ENCODE measurements at places on chromosomes 1 and 21. TPM values are rescaled to one million over a fixed set of nuclear protein-coding genes. Genes with fewer than 3 reads are reported as not detected.

The MACO1 gene
- total RNA-seq, result 32.0 TPM

- no peak for DNase-seq
- no peak overlapping the region for H3K27ac ChIP-seq
- no peaks in the 10 kb centered on the region for H3K27me3 ChIP-seq
Observed at GRCh38 chr1:160307118-160307791, 22.3 kb upstream of the PEX19 start.

DNA sequence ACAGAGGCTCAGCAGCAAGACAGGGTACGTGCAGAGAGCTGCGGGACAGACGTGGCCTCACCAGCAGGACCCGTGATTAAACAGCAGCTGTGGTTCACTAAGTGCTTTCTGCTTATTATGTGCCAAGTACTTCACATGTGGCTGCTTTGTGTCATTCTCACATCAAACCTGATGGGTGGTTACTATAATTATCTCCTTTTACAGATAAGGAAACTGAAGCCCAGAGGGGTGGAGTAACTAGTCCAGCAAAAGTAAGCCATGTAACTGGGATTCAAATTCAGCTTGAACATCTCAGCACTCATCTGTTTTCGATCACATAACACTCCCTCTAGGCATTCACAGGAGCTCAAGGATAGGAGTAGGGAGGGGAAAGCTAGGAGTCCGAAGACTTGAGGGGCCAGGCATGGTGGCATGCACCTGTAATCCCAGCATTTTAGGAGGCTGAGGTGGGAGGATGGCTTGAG, 50.8 kb upstream of the CLIC4 start:
- H3K27me3 ChIP-seq, result no peaks in the 10 kb centered on the region
- DNase-seq, result no peak
- H3K36me3 ChIP-seq, result no peaks in the 10 kb centered on the region
- no peaks in the 10 kb centered on the region for H3K4me1 ChIP-seq
- H3K4me3 ChIP-seq, result no peak overlapping the region

The UMODL1 gene
- not detected for total RNA-seq

DNA sequence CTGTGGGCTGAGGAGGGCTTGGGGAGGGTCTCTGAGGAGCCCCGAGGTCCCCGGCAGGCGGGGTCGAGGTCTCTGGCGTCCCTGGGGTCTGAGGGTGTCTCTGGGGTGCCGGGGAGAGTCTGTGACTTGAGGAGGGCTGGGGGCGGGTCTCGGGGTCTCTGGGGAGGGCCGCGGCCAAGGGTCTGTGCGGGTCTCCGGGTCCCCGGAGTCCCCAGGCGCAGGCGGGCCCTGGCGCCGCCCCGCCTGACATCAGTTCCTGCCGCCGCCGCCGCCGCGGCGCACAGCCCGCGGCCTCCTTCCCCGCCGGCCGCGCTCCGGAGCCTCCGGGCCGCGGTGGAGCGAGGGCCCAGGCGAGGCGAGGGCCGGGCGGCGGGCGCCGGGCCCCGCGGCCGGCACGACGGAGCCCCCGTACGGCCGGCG, at the start of gene PLEKHM2:
Gene PLEKHM2, plus strand, starts transcription at position 279 of the 420 bp plus-strand sequence. CDS start 239 bp downstream, outside the sequence.
- H3K27ac ChIP-seq, result peak within 1 kb of the TSS; percentile 92
- H3K4me1 ChIP-seq, result peaks cover 18% of the 10 kb centered on the region
- peak; percentile 38 for DNase-seq
- H3K4me3 ChIP-seq, result peak within 1 kb of the TSS; percentile 82
- no peaks in the 10 kb centered on the region for H3K27me3 ChIP-seq

DNA sequence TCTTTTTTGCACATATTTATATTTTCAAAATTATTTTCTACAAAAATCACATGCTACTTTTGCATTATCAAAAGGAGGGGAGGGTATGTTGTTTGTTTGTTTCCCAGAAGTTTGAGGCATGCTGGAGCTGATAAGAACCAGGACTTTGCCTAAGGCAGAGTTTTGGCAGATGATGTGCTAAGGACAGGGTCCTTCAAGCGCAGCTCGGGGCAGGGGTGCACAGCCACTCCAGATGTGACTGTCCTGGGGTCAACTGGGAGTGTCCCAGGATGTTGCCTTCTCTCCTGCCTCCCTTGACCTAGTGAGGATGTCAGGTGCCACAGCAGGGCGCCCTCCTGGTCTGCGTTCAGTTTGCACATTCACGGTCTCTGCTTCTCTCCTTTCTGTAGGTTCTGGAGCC, 42.6 kb upstream of the SRRM1 start:
- H3K27ac ChIP-seq, result no peak overlapping the region
- no peak for DNase-seq
- H3K36me3 ChIP-seq, result no peaks in the 10 kb centered on the region
- no peaks in the 10 kb centered on the region for H3K4me1 ChIP-seq
- no peak overlapping the region for H3K4me3 ChIP-seq

- H3K36me3 ChIP-seq, result no peaks in the 10 kb centered on the region
- no peak overlapping the region for H3K4me3 ChIP-seq
- H3K4me1 ChIP-seq, result no peaks in the 10 kb centered on the region
- H3K27me3 ChIP-seq, result no peaks in the 10 kb centered on the region
- no peak for DNase-seq
Observed at GRCh38 chr1:216425577-216425976, 2.3 kb upstream of the USH2A start.

DNA sequence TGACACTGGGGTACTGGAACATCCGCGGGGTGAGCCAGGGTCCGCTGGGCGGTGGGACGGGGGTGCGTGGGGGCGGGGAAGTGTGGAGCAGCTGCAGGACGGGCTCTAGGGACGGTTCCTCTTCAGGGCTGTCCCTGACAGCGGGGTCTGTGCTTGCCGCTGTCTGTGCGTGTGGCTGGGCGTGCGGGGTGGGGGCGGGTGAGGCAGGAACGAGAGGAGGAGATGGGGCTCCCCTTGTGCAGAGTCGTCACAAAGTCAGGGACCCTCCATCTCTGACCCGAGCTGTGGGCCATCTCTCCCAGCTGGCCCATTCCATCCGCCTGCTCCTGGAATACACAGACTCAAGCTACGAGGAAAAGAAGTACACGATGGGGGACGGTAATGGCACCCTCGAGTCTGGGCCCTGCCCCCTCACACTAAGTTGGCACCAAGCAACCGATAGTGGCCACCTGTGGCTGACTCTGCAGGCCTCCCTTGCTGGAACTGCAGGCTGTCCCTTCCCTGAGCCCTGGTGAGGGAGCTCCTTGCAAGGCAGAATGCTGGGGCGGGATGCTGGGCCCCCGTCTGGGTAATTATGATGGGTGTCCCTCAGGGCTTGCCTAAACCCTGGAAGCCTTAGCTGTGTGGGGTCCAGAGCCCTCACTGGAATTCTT, 392 bp downstream of the GSTM2 start:
- no peaks in the 10 kb centered on the region for H3K27me3 ChIP-seq
- H3K27ac ChIP-seq, result no peak overlapping the region
- peaks cover 8% of the 10 kb centered on the region for H3K4me1 ChIP-seq
- DNase-seq, result no peak
- peaks cover 3% of the 10 kb centered on the region for H3K36me3 ChIP-seq

- no peak overlapping the region for H3K4me3 ChIP-seq
- no peaks in the 10 kb centered on the region for H3K36me3 ChIP-seq
- H3K27ac ChIP-seq, result no peak overlapping the region
- no peaks in the 10 kb centered on the region for H3K27me3 ChIP-seq
- H3K4me1 ChIP-seq, result no peaks in the 10 kb centered on the region
Observed at GRCh38 chr1:41807390-41807789, 111.3 kb downstream of the HIVEP3 start.

The DSCAM gene
- total RNA-seq, result 0.08 TPM

The WDTC1 gene
- 45.2 TPM for total RNA-seq

DNA sequence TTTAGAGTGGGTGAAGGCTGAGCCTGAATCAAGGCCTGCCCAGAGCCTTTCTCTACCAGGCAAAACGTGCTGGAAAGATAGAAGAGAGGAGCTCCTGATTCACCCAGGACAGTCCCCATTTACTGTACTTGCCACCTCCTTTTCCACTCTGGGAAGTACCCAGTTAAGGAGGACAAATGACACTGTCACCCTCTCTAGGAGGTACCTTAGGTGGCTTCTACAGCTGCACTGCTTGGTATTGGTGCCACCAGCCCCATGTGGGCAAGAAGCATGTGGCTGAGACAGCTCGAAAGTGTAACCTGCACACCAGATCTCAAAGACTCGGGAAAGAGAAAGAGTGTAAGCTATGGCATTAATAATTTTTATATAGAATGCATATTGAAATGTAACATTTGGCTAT, 42.3 kb downstream of the RUNX1 start:
- no peaks in the 10 kb centered on the region for H3K27me3 ChIP-seq
- H3K4me3 ChIP-seq, result no peak overlapping the region
- no peak overlapping the region for H3K27ac ChIP-seq
- no peak for DNase-seq
- H3K36me3 ChIP-seq, result no peaks in the 10 kb centered on the region
- H3K4me1 ChIP-seq, result no peaks in the 10 kb centered on the region

The TEKT2 gene
- not detected for total RNA-seq

The SPRR4 gene
- not detected for total RNA-seq
